Omental fat pad (tissue), 4 donors: ENCODE measurements at places on chromosomes 16 and 17. TPM values are rescaled to one million over a fixed set of nuclear protein-coding genes. Genes with fewer than 3 reads are reported as not detected.

Gene MYL4
- not detected for total RNA-seq

Gene BICDL2
- total RNA-seq: not detected

Gene SLC12A3
- total RNA-seq: not detected

Gene GPR179
- total RNA-seq: not detected

Gene LPO
- total RNA-seq: 0.46 TPM

Gene PRAC1
- not detected for total RNA-seq

DNA sequence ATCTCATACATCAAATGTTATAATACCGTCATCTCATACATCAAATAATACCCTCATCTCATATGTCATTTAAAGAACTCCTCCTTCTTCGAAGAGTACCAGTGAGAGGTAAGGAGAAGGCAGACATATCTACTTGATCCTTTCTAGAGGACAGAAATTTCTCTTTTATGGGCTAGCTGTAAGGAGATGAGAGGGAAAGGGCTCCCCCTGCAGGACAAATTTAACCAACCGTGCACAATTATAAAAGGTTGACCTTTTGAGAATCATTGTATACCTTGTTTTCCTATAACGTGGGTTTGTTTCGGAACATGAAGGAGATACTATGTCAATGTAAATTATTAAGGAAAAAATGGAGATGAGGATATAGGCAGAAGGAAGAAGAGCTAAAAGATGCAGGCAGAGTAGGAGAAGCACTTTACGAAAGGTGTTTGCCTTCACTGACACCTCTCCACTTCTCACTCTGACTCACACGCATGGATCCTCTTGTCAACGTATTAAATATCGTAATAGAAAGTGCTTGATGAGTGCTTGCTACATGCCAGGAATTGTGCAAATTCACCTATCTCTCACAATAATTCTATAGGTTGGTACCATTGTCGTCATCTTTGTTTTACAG, 465.9 kb upstream of the ERCC4 start:
- DNase-seq: no peak

GRCh38 chr16:3865241-3865640, 15.3 kb downstream of the CREBBP start:
- no peak for DNase-seq

DNA sequence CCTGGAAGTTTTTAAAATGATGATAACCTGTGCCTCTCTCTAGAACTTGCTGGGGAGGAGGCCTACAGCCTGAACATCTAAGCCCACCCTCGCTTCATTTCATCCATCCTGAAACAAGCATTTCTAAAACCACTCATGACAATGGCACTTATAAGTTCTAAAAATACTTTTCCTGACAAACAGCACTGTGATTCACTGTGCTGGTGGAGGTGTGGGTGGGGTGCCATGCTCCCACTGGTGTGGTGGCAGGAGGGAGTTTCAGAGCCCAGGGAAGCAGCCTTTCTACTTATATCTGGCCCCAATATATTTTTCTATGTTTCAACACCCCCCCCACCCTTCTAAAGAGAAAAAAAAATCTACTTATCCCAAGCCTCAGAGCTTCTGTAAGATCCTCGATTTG, 52.6 kb downstream of the RAB11FIP4 start:
- no peak for DNase-seq

- no peak for DNase-seq
Observed at GRCh38 chr16:69217433-69217832, 30.5 kb downstream of the SNTB2 start.

- DNase-seq: no peak
Observed at GRCh38 chr17:18025241-18025944, 13.6 kb downstream of the ATPAF2 start.

- DNase-seq: no peak
Observed at GRCh38 chr17:41010441-41010840, 1.5 kb upstream of the KRTAP3-1 start.

- no peak for DNase-seq
Observed at GRCh38 chr17:60390925-60391470, 935 bp downstream of the USP32 start.

GRCh38 chr16:2939968-2940367, 24.1 kb upstream of the KREMEN2 start:
- DNase-seq: no peak

DNA sequence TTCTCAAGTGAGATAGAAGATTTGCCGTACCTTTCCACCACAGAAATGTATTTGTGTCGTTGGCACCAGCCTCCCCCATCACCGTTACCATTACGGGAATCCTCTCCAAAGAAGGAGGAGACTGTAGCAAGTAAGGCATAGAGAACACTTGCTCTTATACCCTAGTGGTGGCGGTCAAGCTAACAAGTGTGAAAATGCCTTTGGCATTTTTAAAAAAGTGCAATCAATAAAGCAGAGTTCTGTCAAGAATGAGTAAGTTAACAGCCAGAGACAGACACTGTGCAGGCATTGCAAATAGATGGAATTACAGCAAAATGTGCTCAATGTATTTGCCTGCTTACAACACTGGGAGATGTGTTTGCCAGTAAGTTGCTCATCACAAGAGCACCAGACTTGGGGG, 7.7 kb downstream of the MSL1 start:
- DNase-seq: no peak

DNA sequence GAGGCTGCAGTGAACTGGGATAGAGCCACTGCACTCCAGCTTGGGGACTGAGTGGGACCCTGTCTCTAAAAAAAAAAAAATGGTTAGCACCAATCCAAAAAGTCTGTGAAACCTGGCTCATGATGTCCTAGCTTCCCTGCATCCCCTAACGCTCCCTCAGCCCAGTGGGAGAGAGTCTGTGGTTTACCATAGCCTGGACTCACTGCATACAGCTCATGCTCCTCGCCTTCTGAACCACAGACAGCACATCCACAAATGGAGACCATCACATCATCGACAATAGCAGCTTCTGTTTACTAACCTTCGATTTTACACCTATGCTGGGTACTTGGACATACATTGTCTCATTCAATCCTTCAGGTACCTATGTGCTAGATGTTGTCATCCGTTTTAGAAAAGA, 43.6 kb downstream of the NLRC5 start:
- no peak for DNase-seq

GRCh38 chr16:71555230-71555891, 21.5 kb downstream of the TAT start:
- no peak for DNase-seq

DNA sequence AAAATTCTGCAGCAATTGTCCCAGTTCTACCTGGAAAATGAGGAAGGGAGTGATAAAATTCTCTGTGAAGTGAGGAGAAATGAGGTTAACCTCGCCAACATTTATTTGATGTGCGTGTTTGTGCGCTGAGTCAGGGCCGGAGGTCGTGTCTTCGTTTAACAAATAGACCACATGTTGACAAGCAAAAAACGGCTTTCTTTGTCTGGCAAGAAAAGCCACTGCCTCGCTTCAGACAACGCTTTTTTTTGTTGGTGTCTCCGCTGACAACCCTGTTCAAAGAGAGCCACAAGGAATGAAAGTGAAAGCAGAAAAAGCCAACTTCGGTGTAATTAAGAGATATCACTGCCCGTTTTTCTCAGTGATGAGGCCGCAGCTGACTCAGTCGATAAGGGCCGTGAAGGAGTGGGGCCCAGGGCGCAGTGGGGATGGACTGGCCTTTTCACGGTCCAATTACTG, 510.6 kb downstream of the CDH13 start:
- DNase-seq: no peak

GRCh38 chr17:71107136-71107535, 937.8 kb downstream of the KCNJ2 start:
- DNase-seq: no peak

DNA sequence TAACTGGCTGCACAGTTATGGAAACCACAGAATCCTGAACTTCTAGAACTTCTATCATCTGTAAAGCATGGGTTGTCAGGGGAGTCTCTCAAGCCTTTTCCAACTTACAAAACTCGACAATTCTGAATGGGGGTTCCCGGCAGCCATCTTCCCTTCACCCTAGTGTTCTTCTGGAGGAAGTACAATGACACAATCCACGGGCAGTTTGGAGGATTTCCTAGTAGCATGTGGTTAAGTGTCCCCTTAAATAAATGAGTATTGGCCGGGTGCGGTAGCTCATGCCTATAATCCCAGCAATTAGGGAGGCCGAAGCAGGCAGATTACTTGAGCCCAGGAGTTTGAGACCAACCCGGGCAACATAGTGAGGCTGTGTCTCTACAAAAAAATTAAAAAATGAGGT, 2.1 kb downstream of the SLC16A6 start:
- DNase-seq: no peak
